Stimulated activated CD8-positive, alpha-beta memory T cell treated with anti-CD3 and anti-CD28 coated beads, Interleukin-12 subunit alpha, Interleukin-12 subunit beta, amount 100 ng/mL, for 4 hours (primary cell): ENCODE measurements at places on chromosomes 2 and 18.

- DNase-seq: no peak
Measured at GRCh38 chr2:42498497-42498896, 4.7 kb upstream of the KCNG3 start.

GRCh38 chr2:120331903-120332302 is 14.0 kb upstream of the INHBB start:
- DNase-seq: no peak

GRCh38 chr2:239321596-239322415 is 79.0 kb downstream of the HDAC4 start:
- DNase-seq: peak; percentile 37

DNA sequence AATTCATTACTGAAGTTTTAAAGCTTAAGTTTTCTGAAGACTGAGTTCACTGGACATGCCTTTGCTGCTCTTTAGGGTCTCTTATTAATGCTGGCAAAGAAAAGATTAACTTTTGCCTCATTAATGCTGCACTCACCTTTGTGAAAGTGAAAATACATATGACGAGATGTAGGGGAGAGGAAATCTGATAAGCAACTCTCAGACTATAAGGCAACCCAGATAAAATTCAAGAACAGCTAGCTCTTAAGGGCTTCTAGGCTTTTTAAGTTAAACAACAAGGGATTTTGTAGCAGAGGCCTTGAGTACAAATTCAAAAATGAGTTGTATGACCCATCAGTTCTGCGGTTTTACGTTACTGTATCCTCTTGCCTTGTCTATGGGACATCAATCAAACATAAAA is 143.7 kb downstream of the USP34 start:
- DNase-seq: no peak

- DNase-seq: no peak
Measured at GRCh38 chr2:11761259-11761658, 14.8 kb downstream of the LPIN1 start.

DNA sequence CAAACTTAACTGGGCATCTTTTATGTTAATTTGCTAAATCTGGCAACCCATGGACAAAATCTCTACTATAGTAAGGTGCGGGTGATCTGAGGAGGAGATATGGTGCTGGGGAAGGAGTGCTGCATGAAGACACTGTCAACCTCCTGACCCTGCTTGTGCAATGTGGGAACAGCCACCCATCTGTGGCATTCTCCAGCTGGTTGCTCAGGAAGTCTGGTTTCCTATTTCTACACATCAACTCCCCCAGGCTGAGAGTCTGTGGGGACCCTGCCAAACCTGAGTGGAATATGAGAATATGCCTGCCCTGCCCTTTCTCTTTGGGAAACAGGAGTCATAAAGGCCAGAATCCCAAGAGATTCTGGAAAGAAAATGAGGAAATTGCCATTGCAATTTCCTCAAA is 60.1 kb upstream of the PAX3 start:
- DNase-seq: no peak

- no peak for DNase-seq
Measured at GRCh38 chr18:24388957-24389356, 8.7 kb downstream of the OSBPL1A start.

- DNase-seq: no peak
Measured at GRCh38 chr2:186889101-186889879, 40.3 kb upstream of the ZSWIM2 start.

GRCh38 chr2:161177969-161178368 is 17.7 kb downstream of the TANK start:
- no peak for DNase-seq
